ENCODE measurements at places on chromosomes 6 and 20.

- DNase-seq, result no peak
These were observed 9.1 kb upstream of the MAP1LC3A start for GRCh38 chr20:34549291-34549928.

DNA sequence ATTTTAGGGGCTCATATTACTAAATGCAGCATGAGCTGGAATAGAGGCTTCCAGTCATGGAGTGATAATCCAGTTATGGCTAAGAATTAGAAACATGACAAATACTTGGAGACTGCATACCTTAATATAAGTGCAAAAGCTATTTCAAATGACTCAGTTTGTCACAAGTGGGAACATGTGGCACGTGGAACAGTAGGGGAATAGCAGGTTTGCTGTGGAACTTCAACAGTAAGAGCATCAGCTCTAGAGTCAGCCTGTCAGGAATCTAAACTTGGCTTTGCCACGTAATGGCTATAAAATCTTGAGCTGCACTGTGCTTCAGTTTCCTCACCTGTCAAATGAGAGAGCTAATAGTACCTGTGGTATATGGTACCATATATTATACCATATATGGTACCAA lies 62.1 kb downstream of the HTR1B start:
- no peak for DNase-seq

DNA sequence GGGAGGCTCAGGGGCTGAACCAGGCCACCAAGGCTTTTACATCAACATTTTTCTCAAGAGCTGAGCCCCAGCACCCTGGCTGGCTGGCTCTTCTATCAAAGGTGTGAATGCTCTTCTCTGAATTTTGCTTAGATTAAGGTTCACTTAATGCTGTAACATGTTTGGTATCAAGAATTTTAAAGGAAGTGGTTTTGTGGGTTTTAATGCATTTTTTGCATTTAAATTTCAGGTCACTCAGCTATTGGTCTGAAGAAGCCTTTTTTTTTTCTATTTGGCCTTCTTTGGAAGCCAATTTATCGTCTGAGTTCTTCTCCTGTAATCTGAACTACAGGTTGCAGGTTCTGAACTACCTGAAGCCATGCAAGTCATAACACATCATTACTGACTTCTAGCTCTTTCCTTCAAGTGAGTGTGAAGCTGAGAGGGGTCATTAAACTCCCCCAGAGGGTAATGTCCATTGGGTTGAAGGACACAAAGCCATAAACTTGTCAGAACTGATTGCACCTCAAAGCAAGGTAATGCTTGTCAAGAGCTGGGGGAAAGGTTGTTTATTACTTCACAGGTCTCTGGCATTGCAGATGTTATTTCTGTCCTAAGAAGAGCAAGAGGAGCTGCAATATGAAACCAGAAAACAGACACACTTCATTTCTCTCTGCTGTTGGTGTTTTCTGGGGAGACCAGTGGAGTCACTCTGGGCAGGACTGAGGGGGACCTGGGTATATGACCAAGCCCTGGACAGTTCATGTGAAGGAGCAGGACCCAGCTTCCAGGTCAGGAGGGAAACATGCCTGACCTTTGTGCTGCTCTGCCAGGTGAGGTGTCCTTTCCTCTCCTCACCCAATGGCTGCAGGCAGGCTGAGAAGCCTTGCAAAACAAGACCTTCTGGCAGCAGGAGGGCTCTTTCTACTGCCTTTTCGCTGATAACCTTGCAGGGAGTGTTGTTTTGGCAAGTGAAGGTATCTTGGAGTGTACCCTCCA lies 26.1 kb upstream of the NEDD9 start:
- DNase-seq, result no peak

GRCh38 chr6:111478064-111478476 lies 4.9 kb downstream of the REV3L start:
- no peak for DNase-seq

DNA sequence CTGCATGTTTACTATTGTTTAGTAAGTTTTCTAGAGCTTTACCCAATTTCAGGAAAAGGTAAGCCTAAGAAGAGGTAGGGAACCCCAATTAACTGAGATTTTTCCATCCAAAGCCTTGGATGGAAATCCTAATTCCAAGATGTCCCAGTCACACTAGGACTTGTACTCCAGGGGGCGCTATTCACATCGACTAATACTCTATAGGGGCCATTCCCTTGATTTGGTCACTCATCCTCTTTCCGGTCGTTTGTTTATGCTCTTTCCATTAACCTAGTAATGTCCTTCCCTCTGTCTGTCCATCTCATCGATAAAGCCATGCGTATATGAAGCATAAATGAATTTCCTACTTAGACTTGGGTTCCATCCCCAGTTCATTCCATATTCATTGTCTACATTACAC lies 80.8 kb upstream of the FUCA2 start:
- no peak for DNase-seq

DNA sequence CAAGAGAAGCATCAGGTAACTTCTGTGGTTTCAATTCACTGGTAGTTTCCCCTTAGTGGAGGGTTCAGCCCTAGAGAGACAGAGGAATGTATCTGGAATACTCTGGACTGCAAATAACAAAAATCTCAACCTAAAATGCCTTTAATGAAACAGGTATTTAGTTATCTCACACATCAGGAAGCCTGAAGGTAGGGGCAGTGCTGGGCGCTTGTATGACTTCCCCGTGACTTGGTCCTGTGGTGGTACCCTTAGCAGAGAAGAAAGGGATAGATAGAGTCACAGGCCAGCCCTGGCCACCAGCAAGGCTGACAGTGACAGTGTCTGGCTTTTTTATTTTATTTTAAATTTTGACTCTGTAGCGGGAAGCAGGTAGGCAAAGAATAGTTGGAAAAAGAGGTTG lies 14.9 kb downstream of the LRRC1 start:
- no peak for DNase-seq

DNA sequence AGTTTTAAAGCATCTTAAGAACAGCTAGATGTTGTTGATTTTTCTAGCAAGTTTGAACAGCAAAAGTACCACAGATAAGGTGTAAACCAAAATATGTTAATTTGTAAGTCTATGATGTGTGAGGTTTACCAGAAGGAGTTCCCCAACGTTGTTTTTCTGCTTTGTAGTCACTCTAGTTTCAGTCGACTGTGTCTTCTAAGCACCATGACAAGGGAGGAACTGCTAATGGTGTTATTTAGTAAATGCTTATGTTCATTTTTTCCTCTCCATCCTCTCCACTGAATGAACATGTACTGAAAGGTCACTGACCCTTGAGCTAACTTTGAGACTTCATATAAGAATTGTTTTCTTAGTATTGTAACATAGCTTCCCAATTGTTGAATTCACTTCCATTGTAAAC lies 3.0 kb downstream of the ENPP3 start:
- DNase-seq, result no peak

- DNase-seq, result no peak
These were observed 25.0 kb downstream of the KCNK15 start for GRCh38 chr20:44770484-44771171.

DNA sequence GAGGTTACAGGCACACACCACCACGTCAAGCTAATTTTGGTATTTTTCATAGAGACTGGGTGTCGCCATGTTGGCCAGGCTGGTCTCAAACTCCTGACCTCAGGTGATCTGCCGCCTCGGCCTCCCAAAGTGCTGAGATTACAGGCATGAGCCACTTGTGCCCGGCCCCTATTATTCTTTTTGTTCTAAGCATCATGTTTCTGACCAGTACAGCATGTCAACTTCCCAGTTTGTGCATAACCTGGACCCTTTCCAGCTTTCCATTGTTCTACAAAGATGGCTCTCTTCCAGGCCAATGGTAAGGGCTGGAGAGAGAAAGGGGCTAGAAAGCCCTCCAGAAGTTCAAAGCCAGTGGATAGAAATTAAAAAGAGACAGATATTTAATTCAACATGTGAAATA lies 91.3 kb upstream of the TNFAIP3 start:
- no peak for DNase-seq

- peak; percentile 23 for DNase-seq
These were observed 118.9 kb upstream of the CEP85L start for GRCh38 chr6:118770112-118770788.

GRCh38 chr20:46406986-46407670 lies 713 bp upstream of the ELMO2 start:
- peak; percentile 84 for DNase-seq

DNA sequence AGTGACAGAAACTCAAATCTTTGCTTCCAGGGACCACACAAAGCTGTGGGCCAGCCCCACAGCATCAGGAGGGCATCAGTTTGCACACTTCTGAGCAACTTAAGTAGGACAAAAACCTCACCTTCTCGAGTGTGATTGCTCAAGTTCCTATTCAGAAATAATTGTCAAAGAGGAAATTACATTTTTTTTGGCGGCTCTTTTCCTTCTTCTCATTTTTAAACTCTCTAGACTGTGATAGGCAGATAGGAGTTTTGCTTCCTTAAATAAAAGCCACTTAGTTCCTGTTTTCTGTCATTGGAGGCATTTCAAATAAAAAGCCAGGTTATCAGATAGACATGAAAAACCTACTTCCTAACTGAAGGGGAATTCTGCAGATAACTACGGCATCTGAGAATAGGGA lies 11.2 kb upstream of the TAGAP start:
- DNase-seq, result no peak

DNA sequence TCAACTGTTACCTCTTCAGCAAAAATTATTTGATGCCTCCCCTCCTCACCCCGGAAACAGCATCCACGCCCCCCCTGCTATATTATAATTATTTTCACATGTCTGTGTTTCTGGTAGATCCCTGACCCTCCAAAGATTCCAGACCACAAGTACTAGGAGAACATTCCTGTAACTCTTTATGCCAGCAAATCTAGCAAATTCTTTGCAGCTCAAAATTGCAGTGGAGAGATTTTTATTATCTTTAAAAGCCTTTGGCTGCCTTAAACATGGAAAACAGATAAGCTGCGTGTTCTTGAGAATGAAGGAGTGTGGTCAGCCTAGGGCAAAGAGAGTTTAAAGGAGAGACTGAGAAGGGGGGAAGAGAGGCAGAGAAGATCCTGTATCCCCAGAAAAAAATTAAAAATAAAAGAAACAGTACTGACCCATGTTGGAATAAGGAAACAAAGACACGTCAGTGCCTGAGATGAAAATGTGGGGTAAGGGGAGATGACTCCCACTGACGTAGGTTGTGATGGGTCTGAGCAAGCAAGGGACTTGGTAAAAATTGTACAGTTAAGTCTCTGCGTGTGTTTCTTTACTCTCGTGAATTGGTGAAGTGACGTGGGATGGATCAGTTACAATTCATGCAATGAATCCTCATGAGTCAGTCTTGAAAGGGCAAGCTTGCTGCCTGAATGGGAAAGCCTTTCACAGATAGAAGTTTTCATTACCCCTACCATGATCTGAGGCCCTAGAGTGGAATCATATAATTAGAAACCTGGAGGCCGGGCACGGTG lies 8.3 kb downstream of the ID4 start:
- no peak for DNase-seq

DNA sequence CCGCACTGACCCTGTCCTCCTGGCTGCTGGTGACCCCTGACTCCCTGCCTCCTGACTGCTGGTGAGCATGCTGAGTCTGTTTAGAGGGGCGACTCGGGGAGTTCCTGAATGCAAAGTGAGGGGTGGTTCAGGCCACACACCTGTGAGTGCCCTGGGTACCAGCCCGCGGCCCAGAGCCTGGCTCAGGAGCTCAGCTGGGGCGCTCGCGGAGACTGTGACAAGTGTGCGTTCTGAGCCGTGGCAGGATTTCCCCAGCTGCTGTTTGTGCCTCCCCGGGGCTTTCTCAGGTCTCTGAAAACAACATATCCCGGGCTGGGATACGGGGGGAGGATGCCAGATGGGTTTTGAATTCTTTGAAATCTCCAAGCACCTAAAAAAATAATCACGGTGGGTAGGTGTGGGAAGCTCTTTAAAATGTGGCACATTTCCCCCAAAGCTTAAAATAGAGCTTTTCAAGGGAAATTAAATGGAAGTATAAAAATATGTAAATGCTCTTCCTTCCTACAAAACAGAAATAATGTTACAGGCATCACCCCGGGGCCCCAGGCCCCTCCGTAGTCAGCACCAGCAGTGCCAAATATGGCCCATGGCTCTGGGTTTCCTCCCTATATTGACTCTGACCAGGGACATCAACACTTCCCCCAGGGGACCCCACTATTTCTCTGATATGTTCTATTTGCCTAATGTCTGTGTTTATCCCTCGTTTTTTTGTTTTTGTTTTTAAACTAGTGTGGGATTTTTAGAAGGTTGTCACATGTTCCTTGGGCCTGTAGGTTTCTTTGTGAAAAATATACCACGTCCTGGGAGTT lies 49.9 kb upstream of the TAGAP start:
- peak; percentile 90 for DNase-seq

DNA sequence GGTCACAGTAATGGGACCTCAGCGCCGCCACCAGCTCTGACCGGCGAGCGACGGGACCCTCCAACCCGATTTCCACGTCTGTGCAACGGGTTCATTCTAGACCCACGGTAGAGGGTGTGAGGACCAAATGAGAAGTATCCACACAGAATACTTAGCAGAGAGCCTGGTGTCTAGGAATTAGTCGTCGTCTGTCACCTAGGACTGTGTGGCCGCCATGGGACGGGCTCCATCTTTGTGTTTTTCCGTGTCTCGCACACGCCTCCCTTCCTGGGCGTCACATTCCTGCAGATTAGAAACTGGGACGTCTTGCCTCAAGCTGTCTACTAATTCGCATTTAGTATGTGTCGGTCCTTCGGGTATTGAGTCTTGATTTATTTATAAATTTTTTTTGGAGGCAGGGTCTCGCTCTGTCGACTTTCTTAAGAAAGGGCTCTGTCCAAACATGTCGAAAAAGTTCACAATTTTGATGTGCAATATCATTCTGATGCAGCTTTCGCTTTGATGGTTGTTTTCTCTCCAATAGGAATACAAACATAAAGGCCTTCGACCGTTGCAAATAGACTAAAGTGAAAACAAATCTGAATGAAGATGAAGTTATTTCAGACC lies 563 bp downstream of the MGME1 start:
- DNase-seq, result peak; percentile 48
